ENCODE measurements at places on chromosomes 16 and 17. TPM values are rescaled to one million over a fixed set of nuclear protein-coding genes. Genes with fewer than 3 reads are reported as not detected.
A peak's percentile ranks its signal among the peaks of the same experiment; 100 is the strongest.

- peak; percentile 72 for DNase-seq
These were observed at the start of gene VAT1L for GRCh38 chr16:77788181-77789084. VAT1L (plus strand) TSS chr16:77788564; CDS start chr16:77788683, 119 bp downstream.

SCPEP1 gene
- 5.6 TPM for total RNA-seq

CCL1 gene
- total RNA-seq = 0.47 TPM

DNA sequence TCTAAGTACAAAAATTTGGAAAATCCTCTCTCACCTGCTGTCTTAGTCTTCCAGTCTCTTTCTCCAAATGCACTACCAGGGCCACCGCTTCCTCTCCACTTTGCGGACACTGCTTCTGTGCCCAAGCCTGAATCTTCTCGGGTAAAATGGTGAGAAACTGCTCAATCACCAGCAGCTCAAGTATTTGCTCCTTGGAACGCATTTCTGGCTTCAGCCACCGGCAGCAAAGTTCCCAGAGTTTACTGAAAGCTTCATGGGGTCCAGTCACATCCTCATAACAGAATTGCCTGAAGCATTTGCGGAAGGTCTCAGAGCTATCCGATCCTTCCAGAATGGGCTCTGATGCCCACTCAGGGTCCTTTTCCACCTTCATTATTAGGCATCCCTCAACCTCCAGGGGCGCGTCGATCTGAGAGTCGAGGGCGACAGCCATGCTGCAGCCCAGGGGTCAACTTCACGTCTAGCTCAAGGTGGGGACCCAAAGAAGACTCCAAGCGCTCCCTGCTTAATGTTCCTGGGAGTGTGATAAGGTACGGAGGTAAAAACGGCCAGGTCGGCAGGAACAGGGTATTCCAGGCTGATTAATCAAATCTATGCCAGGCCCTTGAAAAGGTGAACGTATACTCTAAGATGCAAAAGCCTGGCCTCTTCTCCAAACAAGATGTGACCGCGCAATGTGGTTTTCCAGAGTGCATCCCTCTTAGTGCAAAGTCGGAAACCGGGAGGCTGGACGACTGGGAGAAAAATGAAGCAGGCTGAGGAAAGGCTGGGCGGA lies 763 bp downstream of the ZKSCAN2 start:
- no peak for DNase-seq

SRL gene
- 0.16 TPM for total RNA-seq

DNA sequence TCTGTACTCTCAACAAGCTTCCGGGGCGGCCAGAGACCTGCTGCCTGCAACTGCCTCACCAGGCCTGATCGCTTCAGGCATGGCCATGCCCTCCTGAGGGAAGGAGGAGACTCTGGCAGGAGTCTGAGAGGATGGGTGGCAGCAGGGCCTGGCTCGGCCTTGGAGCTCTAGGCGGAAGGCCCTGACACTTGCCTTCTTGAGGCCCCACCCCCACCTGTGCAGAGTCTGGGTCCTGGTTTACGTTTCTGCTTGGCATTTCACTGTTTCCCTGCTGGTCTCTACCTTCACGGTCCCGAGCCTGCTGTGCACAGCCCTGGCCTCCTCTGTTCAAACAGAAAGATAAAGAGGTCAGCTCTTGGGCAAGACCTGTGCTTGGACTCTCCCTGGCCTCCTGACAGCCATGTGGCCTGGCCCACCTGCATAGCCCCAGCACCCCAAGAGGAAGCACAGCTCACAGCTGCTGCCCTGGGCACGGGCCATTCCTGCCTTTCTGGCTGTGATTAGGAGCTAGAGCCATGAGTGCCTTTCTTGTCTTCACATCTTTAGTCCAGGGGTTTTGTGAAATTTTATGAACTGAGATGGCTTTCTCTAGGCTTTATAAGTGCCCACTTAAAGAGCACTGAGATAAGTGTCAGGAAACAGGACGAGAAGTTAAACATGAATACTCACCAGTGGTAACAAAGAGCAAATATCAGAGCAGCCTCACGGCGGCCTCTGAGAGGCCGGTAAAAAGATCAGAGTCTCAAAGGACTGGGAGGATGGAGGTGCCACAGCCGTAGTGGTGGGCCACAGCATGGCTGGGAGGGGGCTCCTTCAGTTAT lies 25.6 kb upstream of the MTSS2 start:
- DNase-seq = no peak

GRCh38 chr17:79006046-79006445 lies 3.5 kb downstream of the CANT1 start:
- no peak for DNase-seq

CACNA1G gene
- 20.1 TPM for total RNA-seq
